ENCODE measurements at places on chromosomes 6 and 20. TPM values are rescaled to one million over a fixed set of nuclear protein-coding genes. Genes with fewer than 3 reads are reported as not detected.

SERPINB1 gene
- total RNA-seq: 19.1 TPM

TFAP2C gene
- total RNA-seq: 0.52 TPM

PM20D2 gene
- 10.5 TPM for total RNA-seq

BPIFB1 gene
- total RNA-seq: not detected

L3MBTL1 gene
- total RNA-seq: 4.9 TPM

MCCD1 gene
- total RNA-seq: not detected

- no peak for DNase-seq
Measured at GRCh38 chr6:17169291-17169690, 67.4 kb downstream of the STMND1 start.

DNA sequence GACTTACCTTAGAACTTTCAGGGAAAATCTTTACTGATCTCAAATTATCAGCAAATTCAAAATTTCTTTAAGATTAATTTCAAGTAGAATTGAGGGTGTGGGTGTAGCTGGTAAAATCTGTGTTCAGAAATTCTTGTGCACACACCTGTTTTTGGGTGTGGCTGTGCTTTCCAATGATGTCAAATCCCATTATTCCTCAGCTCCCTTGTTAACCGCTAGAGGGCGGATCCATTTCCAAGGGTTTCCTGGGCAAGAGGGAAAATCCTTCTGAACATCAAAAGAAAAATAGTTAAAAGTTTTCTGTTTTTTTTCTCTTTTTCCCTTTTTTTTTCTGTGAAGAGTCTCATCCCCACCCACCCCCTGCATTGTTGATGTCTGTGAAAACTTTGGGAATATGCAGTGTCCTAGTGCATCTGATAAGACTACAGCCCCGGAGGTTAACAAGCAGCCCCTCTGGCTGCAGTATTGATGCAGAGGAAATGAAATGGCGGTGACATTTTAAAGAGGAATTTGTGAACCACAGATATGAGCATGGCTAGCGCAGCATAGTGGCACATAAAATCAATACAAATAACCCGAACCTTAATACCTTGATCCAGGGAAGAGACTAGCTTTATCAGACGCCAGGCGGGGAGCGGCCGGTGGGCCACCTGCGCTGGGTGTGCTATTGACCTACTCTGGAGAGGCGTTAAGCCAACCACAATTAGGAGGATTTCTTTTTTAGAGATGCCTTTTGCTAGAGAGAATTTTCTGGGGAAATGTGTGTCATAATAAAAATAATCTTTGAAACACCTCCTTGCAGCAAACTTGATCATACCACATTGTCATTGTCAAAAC lies 130.9 kb downstream of the FOXA2 start:
- peak; percentile 55 for DNase-seq

- no peak for DNase-seq
Measured at GRCh38 chr6:45587229-45588060, 209.7 kb upstream of the SUPT3H start.

DNA sequence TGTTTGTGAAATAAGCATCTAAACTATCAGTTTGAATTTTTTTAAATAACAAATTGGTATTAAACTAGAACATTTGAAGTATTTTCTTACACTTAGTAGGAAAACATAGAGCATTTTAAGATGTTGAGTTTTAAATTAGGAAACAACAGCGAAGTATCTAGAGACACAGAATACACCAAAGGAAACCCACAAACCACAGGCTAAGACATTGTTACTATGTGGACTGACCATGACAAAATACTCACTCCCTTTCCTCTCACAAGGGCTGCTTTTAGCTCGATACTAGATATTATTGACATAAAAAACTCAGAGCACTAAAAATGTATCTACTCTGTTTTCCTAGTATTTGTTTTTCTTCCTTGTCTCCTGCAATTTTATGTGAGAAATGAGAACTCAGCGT lies 266.0 kb upstream of the CITED2 start:
- no peak for DNase-seq

DNA sequence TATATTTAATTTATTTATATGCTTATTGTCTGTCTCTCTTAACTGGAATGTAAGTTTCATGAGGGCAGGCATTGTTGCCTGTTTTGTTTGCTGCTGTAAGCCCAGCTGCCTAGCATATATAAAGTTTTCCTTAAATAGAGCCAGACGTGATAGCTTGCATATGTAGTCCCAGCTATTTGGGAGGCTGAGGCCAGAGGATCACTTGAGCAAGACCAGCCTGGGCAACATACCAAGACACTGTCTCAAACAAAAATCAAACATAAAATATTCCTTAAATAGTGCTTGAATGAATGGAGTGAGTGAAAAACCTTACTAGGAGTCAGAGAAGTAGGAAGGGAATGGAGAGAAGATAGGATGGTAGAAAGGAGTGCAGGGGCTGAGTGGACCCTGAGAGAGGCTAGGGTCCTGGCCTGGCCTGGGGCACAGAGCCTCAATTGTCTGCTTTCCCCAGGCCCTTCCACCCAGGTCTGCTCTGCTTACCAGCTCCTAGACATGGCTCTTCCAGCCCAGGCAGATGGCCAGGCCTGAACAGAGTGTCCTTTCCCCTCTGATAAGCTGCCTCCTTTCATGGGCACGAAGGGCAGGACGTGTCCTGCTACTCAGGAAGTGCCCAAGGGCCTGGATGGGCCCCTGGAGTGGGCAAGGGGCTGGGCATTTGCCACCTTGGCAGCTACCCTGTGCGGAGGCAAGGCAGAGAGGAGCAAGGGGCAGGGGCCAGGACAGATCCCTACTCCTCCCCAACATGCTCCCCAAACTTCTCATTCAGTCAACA lies 17.7 kb upstream of the BAK1 start:
- no peak for DNase-seq

GRCh38 chr6:105981002-105981887 lies 104.9 kb upstream of the PRDM1 start:
- DNase-seq: no peak

DNA sequence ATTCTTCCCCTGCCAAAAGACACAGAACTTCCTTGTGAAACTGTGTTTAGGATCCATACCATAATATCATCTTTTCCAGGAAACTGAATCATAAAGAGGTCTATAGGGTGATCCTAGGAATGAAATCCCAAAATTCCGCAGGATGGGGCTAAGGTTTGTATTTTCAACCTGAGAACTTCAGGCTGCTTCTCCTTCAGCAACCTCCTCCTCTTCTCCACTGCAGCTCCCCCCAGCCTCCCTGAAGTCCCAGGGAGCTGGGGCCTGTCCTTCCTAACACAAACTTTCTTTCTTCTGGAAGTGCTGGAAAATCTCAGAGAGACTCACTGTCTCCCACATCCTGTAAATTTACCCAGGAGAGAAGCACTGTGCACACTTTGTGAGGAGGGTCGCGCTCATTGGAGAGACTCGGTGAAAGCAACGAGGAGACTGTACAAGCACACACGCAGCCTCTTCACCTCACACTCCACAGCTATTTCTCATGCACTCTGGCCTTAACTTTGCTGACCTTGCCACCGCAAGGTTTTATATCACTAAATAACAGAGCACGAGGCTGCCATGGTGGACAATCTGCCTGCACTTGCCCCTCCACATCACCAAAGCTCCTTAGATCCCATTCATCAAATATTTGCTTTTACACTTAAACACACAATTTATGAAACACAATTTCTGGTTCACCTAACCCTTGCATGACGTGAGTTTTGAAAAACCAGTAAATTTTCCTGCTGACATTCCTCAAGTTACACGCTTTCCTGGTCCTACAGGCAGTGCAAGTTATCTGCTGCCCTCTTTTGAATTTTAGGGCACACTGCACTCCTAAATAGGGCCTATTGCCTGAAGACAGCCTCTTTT lies 14.3 kb downstream of the ID4 start:
- peak; percentile 76 for DNase-seq

- no peak for DNase-seq
Measured at GRCh38 chr6:1895721-1896120, 286.0 kb downstream of the FOXC1 start.

DNA sequence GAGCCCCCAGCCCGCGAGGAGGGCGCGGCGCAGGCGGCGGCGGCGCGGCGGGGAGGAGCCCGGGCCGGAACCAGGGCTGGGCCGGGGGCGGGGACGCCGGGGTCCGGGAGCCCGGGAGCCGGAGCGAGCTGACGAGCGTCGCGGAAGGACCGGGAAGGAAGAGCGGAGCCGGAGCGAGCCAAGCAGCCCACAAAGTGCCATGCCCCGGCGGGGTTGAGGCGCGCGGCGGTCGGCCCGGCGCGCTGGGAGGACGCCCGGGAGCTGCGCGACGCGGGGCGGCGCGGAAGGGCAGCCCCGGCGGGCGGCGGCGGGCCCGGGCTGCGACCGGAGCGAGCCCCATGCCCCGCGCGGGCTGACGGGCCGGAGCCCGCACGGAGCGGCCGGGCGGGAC lies 289 bp downstream of the FOXP4 start:
- DNase-seq: no peak

GRCh38 chr6:71392276-71392675 lies 103.7 kb downstream of the OGFRL1 start:
- no peak for DNase-seq

GRCh38 chr6:69796642-69797390 lies at the start of gene LMBRD1:
Gene LMBRD1, minus strand, starts transcription at chr6:69797010. Its CDS starts 129 bp downstream, at chr6:69796881.
- peak; percentile 99 for DNase-seq

- DNase-seq: peak; percentile 28
Measured at GRCh38 chr20:36624068-36624943, 18.7 kb downstream of the RAB5IF start.

DNA sequence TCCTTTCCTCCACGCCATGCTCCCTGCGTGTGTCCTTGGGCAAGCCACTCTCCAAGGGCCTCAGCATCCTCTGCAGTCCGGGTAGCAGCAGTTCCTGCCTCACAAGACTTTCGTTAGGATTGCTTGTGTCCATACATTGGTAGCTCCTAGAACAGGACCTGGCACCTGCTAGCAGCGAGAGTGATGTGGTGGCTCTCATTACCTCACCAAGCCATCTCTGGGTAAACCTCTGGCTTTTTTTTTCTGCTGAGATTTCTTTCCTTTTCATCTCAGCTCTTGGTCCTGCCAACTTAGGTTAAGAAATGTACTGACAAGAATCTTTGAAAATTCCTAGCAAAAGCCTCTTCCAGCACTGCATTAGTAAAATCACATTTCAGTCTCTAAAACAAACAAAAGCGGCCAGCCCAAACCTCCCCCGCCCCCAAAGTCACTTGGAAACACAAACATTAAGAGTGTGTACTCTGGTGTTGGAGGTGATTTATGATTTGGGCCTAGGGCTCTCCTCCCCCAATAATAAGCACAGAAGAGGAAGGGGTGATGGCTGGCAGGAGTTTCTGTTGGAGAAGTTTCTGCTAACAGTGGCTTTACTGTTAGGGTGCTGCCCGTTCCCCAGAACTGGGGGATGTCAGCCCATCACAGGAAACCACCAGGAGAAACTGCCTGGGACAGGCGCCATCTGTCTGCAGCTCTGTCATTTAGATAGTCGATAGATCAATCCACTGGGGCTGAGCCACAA lies 199.2 kb downstream of the CD83 start:
- DNase-seq: no peak

DNA sequence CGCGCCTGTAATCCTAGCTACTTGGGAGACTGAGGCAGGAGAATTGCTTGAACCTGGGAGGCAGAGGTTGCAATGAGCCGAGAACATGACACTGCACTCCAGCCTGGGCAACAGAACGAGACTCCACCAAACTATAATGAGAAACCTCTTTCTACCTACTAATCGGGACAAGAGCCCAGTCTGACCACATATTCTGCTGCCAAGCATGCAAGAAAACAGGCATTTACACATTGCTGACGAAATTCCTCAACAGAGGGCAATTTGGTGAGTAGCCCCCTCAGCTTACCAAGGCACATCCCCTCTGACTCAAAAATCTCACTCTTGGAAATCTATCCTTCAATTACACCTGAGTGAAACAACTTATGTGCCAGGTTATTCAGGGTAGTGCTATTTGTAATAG lies 81.2 kb downstream of the SLC23A2 start:
- no peak for DNase-seq

DNA sequence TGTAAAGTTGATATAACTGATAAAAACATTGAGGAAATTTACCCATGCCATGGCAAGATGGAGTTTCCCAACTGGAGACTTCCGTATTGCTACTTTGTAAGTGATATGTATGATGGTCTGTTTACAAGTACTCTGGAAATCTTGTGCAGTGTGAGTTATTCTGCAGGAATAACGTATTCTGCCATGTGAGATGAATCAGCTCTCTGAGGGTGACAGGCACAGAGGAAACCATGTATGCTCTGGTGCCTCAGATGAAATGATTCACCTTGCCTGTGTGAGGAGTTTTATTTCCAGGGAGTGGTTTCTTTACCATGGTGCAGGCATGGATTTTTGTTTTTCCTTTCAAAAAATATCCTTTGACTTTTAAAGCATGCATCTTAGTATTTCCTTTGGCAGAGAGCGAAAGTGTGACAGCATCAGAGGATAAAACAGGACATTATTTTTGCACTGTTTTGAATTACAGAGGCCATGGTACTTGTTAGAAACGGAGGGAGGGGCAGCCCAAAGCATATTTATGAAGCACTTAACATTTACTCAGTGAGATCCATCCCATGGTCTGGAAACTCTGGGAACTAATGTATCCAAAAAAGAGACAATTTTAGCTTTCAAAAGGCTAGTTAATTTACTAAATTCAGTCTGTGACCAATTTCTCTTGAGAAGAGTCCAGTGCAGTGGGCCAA lies 36.0 kb upstream of the MTRF1L start:
- no peak for DNase-seq

GRCh38 chr20:63014710-63015109 lies 7.9 kb upstream of the BHLHE23 start:
- no peak for DNase-seq

GRCh38 chr20:3000852-3001523 lies 42.4 kb upstream of the GNRH2 start:
- no peak for DNase-seq

DNA sequence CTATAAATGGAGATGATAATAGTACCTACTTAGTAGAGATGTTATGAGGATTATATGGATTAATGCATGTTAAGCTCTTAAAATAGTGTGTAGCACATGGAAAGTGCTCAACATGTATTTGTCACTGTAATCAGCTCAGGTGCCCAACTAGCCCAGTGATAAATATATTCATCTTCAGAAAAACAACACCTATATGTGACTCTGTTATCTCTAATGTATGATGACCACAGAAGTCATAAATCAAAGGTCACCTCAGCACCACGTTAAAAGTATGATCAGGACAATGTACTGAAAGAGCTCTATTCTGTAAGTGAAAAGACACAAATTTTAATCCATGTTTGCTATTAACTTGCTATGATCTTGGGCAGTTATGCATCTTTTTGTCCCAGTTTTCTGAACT lies 36.8 kb upstream of the TENT5A start:
- DNase-seq: no peak

- no peak for DNase-seq
Measured at GRCh38 chr20:49970498-49970897, 12.3 kb upstream of the SNAI1 start.
